ENCODE measurements at places on chromosomes 3 and 15.

- no peak for DNase-seq
Measured at GRCh38 chr3:129543156-129543790, at the start of gene H1-8. H1-8 (plus strand) TSS chr3:129543175; CDS start chr3:129543219, 44 bp downstream.

DNA sequence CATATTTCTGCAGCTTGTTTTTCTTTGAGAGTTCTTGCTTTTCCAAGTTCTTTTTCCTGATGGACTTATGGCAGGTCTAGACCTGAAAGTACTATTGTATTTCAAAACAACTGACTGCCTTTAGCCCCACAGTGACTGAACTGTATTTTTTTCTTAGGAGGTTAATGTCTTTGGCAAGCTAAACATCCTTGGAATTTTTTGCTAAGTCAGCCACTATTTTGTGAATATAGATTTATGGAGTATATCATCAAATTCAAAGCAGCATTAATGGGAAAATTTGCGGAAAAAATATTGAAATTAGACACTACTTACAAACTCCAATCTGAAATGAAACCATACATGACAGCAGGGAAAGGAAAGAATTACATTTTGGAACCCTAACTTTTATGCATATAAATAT, 8.6 kb downstream of the PIK3CA start:
- no peak for DNase-seq

- DNase-seq: peak; percentile 21
Measured at GRCh38 chr3:157129803-157130466, 30.0 kb downstream of the CCNL1 start.

DNA sequence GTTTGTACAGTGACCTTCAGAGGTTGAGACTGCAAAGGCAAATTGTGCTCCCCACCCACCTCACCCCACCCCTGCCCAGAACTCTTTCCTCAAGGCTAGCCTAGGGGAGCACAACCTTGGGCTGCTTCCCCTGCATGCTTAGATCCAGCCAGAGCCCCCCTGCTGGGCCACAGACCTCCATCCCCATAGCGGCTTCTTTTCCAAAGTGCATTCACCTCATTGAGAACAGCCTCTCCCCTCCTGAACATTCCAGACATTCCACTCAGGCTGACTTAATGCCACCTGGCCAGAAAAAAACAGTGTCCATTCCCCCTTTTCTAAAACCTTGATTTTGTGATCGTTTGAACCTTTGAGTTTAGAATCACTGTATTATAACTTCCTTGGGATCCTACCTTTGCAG, 124.4 kb upstream of the TOPAZ1 start:
- DNase-seq: no peak

- no peak for DNase-seq
Measured at GRCh38 chr15:33442449-33442848, 131.7 kb downstream of the RYR3 start.

Data from T-helper 1 cell (primary cell).